NCI-H526 treated with DMSO at 0.1 percent for 48 hours (cell line): ENCODE measurements at places on chromosomes 6 and 20.

- no peak for DNase-seq
These were observed 4.7 kb upstream of the PHF1 start for GRCh38 chr6:33406126-33406525.

- DNase-seq, result no peak
These were observed 89.9 kb downstream of the YTHDF1 start for GRCh38 chr20:63125838-63126601.

DNA sequence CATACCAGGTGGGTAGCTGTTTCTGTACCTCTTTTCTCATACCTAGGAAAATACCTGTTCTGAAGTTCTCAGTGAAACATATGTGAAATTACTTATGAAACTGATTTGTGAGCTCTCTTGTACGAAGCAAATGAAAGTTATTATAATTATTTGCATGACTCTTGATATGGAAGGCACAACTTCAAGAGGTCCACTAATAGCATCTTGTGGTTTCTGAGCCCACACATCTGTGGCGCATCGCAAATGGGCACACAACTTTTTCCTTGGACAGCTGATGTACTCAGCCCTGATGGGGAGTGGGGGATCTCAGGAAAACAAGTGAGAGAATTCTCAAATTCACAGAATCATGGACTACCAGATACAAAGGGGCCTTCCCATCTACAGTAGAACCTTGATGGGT, 432.3 kb downstream of the CD83 start:
- DNase-seq, result no peak

DNA sequence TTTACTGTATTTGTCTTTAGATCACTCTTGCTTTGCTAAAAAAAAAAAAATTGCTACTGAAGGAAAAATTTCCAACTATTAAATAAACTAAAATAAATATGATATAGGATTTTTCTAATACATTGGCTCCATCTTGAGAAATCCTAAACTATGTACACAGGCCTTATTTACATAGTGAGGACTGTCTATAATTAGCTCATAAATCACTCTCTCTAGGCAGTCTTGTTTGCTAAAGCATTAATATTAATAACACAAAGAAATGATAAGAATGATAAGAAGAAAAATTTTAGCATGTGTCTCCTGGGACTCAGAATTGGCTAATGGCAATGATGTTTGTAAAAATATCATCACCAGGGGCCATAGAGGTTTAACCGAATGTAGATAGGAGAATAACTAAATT, 13.3 kb upstream of the CRYBG1 start:
- DNase-seq, result peak; percentile 11

GRCh38 chr6:166415306-166415705, 32.6 kb upstream of the MPC1 start:
- no peak for DNase-seq

- DNase-seq, result no peak
These were observed 72.3 kb downstream of the TBX18 start for GRCh38 chr6:84691978-84692623.

DNA sequence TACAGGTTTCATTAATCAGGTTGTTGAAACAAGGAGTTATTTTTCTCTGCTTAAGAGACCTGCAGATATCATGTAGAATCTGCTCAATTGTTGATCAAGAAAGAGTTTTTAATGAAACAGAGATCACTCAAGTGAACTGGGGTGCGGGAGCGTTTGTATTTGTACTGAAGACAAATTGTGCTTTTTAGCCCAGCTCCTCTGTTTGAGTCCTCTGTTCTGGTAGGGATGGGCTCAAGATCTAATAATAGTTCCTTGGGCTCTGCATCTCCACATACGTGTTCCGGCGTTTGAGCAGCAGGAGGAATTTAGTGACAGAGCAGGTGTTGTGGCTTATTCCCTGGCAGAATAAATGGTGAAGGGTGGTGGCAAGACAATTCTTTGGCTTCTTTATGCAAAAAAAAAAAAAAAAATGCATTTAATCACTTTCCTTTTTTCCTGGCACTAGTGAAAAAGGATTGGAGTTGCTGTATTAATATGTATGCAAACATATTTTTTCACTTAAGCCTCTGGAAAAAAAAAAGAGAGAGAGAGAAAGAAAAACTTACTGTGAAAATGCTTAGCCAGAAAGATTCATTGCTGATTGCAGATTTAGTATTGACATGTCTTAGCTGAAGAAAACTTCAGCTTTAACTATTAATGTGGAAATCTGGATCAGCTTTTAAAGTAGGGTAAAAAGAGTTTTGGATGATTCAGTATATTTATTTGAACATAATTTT, 4.0 kb downstream of the CITED2 start:
- no peak for DNase-seq

DNA sequence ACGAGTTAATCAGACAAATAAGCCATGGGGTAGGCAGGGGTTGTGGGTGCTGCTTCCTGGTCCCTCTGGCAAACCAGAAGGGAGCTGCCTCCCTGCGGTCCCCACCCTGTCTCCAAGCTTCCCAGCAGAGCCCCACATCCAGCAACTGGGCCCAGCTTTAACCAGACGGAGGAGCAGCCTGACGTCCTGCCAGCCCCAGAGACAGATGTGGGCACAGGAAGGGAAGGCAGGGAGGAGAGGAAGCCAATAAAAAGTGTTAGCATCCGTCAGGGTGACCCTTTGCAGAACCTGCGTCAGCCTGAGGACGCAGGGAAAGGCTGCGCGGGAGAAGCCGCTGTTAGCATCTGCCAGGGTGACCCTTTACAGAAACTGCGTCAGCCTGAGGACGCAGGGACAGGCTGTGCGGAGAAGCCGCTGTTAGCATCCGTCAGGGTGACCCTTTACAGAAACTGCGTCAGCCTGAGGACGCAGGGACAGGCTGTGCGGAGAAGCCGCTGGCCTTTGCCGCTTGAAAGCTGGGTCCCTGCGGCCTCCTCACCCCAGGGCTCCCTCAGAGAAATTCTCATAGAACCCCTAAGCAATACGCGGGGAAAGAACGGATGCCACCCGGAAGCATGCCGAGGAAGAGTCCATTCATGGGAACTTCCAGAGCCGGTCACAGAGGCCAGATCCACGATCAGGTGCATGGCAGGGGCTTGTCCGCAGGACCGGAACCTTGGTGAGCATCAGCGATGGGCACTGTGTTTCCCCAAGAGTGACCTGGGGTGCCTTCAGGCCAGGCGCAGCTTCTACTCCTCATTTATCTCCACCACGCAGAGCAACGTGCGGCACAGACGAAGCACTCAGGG, 15.9 kb downstream of the DLL1 start:
- DNase-seq, result no peak

GRCh38 chr20:1281279-1282057, 15.4 kb downstream of the SNPH start:
- DNase-seq, result no peak

- DNase-seq, result no peak
These were observed 122.7 kb upstream of the AGPAT4 start for GRCh38 chr6:161396539-161396938.

- peak; percentile 80 for DNase-seq
These were observed 346.3 kb downstream of the BMP2 start for GRCh38 chr20:7113577-7114466.

GRCh38 chr6:6880745-6881437, 226.9 kb upstream of the RREB1 start:
- no peak for DNase-seq

GRCh38 chr6:142624978-142625715, 319.8 kb downstream of the HIVEP2 start:
- DNase-seq, result no peak

GRCh38 chr20:40915756-40916155, 112.9 kb upstream of the TOP1 start:
- no peak for DNase-seq

DNA sequence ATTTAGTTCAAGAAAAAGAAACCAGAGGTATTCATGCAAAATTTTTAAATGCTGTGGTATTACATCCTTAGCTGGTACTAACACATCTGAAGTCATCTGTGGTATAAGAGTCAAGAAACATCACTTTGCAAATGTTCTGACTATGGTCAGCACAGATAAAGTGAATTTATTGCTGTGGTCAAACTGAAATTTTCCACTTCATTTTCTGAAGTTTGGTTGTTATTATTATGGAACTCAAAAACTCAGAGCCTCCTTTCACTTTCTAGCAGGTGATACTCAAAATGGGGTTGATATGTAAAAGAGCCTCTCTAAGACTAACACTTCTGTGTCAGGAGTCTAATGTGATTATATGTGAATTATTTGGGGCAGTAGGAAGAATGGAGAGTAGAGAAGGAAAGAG, 257.8 kb downstream of the RNGTT start:
- DNase-seq, result no peak

DNA sequence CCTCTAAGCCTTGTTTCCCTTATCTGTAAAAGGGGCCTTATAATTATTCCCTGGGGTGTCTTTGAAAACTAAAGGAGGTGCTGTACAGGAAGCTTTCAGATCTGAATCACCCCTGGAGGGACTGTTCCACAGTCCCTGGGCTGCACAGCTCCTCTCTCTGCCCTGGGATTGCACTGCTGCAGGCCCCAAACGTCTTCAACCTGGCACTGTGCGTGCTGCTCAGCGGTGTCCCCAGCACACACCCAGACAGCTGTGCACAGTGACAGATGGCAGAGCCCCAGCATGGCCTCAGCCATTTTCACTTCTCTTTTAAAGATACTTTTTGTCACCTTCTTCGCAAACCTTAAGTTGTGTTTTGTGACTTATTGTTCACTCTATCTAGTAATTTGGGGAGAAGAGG, 50.7 kb upstream of the INSM1 start:
- no peak for DNase-seq

- DNase-seq, result no peak
These were observed 393.7 kb downstream of the ZFAND3 start for GRCh38 chr6:38213251-38213658.

GRCh38 chr6:20402092-20402341, 338 bp downstream of the E2F3 start:
- no peak for DNase-seq

DNA sequence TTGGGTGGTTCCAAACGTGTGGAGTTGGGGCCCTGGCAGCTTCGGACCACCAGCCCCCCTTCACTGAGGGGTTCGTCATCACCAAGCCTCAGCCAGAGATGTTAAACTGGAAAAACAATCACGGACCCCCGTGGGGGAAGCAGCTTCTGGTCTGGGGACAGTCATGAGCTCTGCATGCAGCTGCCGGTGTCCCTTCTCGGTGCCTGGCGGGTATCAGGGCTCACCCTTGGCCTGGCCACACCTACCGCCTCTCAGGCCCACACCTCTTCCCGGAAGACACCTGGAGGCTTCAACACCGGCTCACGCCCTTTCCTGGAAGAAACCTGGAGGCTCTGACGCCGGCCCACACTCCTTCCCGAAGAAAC, 77.8 kb upstream of the BHLHE23 start:
- no peak for DNase-seq

- no peak for DNase-seq
These were observed 183.7 kb downstream of the MBOAT1 start for GRCh38 chr6:20028562-20028961.

GRCh38 chr6:44598679-44599078, 211.2 kb downstream of the CDC5L start:
- no peak for DNase-seq

GRCh38 chr20:6636209-6637159, 131.0 kb upstream of the BMP2 start:
- peak; percentile 34 for DNase-seq

DNA sequence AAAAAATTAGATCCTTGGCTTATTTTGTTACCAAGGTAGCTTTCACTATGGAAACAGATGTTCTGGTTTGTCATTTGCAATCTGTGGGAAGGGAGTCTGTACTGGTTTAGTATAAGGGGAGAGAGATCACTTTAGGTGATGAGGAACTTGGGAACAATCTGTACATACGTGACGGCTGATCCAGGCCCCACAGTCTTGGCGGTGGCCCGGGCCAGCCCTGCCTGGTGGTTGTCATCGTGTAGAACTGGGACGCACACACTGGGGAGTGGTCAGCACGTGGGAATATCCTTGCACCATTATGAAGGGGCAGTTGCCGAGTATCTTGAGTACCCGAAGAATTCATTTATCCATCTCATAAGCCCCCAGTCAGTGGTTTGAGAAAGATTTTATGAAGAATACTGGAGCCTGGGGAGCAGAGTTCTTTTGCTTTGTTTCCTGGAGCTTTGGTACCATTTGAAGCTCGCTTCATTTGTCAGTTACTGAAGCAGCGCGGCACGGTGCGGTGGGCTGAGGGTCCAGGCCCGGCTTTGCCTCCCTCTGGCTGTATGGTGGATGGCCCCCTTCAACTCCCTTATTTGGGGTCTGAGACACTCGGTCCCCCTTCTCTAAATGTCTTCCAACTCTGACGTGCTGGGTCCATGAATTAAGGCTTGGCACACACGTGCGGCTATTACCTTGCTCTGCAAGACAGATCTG, 22.8 kb upstream of the CLDN20 start:
- DNase-seq, result no peak

GRCh38 chr6:44132476-44132875, 5.1 kb downstream of the TMEM63B start:
- DNase-seq, result no peak

DNA sequence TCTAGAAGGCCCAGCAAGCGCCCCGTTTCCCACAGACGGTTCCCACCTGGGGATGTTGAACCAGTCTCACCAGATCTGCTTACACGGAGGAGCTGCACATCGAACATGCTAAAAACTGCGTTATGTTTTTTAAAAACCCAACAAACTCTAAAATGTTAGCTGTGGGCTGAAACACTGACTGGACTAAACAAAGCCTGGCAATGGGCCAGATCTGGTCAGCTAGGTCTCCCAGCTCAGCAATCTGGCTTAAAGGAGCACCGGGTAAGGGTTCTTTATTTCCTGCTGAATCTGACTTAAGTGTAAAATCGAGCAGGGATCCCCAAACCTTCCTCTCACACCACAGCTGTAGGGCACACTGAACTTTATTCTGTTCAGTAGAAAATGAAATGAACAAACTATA, 156.9 kb downstream of the FOXC1 start:
- DNase-seq, result no peak

- no peak for DNase-seq
These were observed 105.4 kb downstream of the REV3L start for GRCh38 chr6:111377558-111378120.

GRCh38 chr6:11350294-11350693, 117.8 kb upstream of the NEDD9 start:
- no peak for DNase-seq

- no peak for DNase-seq
These were observed 672.2 kb downstream of the PRKN start for GRCh38 chr6:162055365-162055764.

GRCh38 chr6:124699038-124699437, 263.2 kb upstream of the RNF217 start:
- no peak for DNase-seq

DNA sequence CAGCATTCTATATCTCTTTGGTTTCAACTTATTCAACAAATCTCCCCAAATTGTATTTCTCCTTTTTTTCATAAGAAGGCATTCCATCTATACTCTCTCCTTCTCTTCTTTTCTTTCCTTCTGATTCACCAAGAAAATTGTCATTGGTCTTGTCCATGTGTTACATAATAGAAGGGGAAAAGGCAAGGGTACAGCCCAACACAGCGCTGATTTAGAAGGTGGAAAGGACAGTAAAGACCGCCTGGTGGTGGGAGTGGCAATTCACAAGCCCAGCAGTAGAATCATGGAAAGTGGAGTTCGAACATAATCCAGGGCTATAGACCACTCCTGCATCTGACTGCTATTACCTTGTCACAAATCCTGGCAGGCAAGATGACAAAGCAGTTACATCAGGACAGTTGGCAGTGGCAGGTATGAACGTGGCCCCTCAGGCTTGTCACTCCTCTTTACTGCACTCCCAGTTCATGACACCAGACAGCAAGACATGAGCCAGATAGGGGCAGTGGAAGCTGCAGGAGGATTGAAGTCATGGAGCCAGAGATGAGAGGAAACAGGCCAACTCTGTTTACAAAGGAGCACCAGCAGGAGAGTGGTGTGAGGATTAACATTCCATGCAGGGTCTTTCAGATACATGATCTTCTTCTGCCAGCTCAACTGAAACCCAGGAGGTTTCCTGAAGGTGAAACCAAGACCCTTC, 2.1 kb upstream of the TNFAIP3 start:
- no peak for DNase-seq
